ENCODE measurements at places on chromosomes 2 and 18. TPM values are rescaled to one million over a fixed set of nuclear protein-coding genes. Genes with fewer than 3 reads are reported as not detected.

KIF5C gene
- 0.14 TPM for total RNA-seq

GALNT3 gene
- total RNA-seq = 4.6 TPM

TRIM43 gene
- total RNA-seq = not detected

POTEC gene
- total RNA-seq = not detected

GDF7 gene
- under 0.01 TPM for total RNA-seq

RPL37A gene
- 596 TPM for total RNA-seq

ZC3H8 gene
- total RNA-seq = 2.1 TPM

ABCG8 gene
- not detected for total RNA-seq

BOLL gene
- total RNA-seq = not detected

NOP58 gene
- total RNA-seq = 65.7 TPM

CPS1 gene
- total RNA-seq = 4.2 TPM

UGT1A1 gene
- total RNA-seq = not detected

ZAP70 gene
- total RNA-seq = not detected

ZFAND2B gene
- 32.2 TPM for total RNA-seq

ELOA2 gene
- total RNA-seq = not detected

GPR45 gene
- 0.22 TPM for total RNA-seq

NAPG gene
- total RNA-seq = 39.6 TPM

IL36RN gene
- total RNA-seq = under 0.01 TPM

SGPP2 gene
- total RNA-seq = not detected

TWIST2 gene
- total RNA-seq = 66.4 TPM

POTEI gene
- not detected for total RNA-seq

AQP12B gene
- total RNA-seq = not detected

ARHGAP15 gene
- total RNA-seq = not detected

AQP12A gene
- not detected for total RNA-seq

CDK5R2 gene
- total RNA-seq = not detected

SERPINB12 gene
- total RNA-seq = not detected

ZNF396 gene
- 1.8 TPM for total RNA-seq

CFAP65 gene
- total RNA-seq = not detected

GREB1 gene
- total RNA-seq = 0.29 TPM

MAP4K4 gene
- total RNA-seq = 312 TPM

IHH gene
- total RNA-seq = under 0.01 TPM

SERPINB10 gene
- total RNA-seq = 1.1 TPM

FRZB gene
- 0.14 TPM for total RNA-seq

PRKAG3 gene
- not detected for total RNA-seq

TAF1B gene
- 25.2 TPM for total RNA-seq

C1QL2 gene
- total RNA-seq = not detected

ESCO1 gene
- total RNA-seq = 12.9 TPM

C2orf81 gene
- total RNA-seq = 1.6 TPM

SELENOI gene
- 17.9 TPM for total RNA-seq

HOXD11 gene
- total RNA-seq = 0.22 TPM

CRYBA2 gene
- total RNA-seq = not detected

SULT1C2 gene
- total RNA-seq = not detected

SCN1A gene
- total RNA-seq = not detected

INHA gene
- 0.22 TPM for total RNA-seq

Measured in placental pericyte (primary cell).